Mammary epithelial cell (primary cell): ENCODE measurements at places on chromosomes 2 and 18. TPM values are rescaled to one million over a fixed set of nuclear protein-coding genes. Genes with fewer than 3 reads are reported as not detected.

RTP5 gene
- not detected for total RNA-seq

ALPI gene
- not detected for total RNA-seq

NFATC1 gene
- 2.2 and 3.4 TPM in 2 replicates for total RNA-seq

MYO3B gene
- total RNA-seq = 0.24 TPM in 2 replicates

PXDN gene
- total RNA-seq = 103 TPM

HOXD3 gene
- total RNA-seq = not detected in 2 replicates

ANKRD53 gene
- total RNA-seq = not detected in 2 replicates
